ENCODE measurements at places on chromosomes 4 and X.

- DNase-seq: no peak
These were observed 995 bp upstream of the NFXL1 start for GRCh38 chr4:47915378-47915777.

DNA sequence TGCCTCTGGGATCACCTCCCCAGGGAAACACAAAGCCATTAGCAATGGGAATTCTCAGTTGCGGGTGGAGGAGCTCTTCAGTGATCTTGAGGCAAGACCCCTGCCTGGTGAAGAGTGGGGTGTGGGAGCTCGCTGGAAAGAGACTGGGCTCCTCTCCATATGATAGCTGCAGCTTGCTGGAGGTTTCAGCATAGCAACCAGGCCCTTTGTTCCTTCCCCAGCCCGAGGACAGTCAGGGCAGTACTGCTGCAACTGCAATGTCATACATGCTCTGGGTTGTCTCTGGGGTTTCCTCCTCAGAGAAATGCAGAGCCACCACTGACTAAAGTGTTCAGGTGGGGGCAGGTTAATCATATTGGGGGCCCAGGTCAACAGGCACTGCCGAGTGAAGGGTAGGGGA, 81.3 kb downstream of the ARHGAP24 start:
- no peak for DNase-seq

DNA sequence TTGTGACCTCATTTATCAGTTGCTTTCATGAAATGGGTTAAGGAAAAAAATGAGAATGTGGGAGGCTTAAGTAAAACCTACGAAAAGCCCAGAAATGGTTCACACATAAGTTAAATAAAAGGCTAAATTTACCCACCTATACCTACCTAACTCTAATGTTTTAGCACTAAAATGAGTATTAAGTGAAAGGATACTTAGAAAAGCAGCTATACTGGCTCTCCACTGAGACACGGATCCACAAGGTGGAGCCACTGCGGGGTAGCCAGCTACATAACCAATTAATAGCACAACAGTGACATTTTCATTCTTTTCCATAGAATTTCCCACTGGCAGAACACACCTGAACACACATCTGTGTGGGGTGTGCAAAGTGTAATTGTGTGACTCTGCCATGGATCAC, 101.9 kb downstream of the MAML3 start:
- DNase-seq: peak; percentile 58

DNA sequence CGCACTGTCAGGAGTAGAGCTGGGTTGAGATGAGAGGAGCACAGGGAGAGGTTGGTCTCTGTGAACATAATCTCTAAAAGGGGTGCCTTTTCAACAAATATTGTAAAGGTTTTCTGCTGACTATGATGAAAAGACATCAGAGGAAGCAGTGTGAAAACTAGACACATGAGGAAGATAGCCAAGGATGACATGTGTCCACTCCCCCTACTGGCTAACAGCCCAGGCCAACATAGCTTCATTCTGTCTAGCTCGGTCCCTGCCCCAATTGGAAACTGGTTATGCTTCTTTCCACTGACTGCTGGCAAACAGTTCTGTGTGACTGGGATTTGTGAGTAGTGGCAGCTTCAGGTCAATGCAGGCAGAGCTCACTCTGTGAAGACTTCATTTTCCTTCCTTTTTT, 115.4 kb upstream of the ESX1 start:
- DNase-seq: peak; percentile 18

DNA sequence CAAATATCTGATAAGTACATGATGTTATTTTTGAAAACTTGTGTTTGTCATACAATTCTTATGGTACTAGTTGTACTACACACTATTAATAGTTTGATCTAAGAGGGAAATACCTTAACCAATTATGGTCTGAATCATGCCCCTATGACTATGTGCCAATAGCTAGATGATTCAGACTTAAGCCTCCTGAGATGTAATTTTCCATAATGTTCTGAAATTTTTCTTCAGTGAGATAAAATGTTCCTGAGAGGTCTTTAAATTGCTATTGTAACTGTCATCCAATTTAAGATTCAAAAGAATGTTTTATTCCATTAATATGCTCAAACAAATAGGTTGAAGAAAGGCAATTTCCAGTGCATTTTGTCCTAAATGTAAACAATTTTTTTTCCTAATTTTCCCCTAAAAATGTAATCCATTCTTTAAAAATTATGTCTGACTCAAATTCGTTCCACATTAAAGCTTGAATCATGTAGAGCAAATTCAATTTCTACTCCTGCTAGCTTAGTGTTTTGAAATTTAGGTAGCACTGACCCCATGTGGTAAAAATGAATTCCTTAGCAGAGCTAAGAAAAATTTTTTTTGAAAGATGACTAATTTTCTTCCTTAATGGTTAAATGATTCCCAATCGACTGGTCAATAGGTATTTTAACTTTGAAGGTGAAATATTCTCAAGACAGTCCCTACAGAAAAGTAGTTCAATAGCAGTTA, 49.1 kb downstream of the APOOL start:
- peak; percentile 90 for DNase-seq

- DNase-seq: peak; percentile 73
These were observed 5.7 kb downstream of the TCEANC start for GRCh38 chrX:13658602-13659001.

DNA sequence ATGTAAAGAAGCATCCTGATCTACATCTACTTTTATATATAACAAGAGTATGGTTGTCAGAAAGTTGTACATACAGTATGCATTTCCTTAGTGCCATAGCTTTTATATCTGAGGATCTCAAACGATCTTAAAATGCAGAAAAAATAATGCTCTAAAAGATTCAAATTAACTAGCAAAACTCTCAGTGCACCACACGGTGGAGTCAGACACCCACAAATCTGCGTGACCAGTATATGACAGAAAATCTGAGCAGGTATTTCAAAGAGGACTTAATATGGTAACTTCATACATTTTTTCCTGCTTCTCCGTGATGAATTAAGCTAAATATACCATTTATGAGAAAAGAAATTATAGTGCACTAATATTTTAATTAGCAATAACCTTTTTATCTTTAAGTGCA, 803.0 kb downstream of the DMD start:
- peak; percentile 2 for DNase-seq

GRCh38 chrX:43850629-43851028, 31.6 kb downstream of the MAOB start:
- DNase-seq: no peak

GRCh38 chr4:83558059-83558653, 22.2 kb downstream of the GPAT3 start:
- no peak for DNase-seq

DNA sequence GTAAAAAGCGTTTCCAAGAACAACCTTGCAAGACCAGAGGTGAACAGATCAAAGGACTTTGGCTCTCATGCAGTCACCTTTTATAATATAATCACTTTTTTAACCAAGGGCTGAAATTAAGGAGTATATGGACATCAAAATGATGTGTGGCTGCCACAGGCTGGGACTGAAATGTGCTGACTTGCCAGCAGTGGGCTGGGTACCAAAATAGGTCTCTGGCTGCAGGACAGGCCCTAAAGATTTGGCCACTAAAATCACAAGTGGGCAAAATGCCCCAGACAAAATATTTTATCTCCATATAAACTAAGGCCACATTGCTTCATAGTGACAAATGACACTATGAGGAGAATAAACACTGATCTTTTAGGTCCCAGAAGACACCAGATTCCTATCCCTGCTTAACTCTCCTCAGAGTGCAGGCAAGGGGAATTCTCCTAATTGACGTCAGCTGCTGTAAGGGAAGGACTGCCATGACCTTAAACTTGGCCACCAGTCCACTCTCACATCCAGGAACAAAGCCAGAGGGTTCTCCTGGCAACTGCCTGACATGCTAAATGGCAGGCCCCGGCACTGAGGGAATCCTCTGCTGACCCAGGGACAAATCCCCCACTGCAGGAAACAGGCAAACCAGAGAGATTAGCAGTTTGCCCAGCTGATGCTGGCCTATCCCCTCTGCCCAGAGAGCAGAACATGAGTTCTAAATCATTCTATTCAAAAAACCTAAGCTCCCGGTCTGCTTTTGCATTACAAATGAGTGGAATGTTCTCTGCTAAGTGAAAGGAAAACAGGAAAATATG, 155.8 kb downstream of the PPP3CA start:
- peak; percentile 94 for DNase-seq

DNA sequence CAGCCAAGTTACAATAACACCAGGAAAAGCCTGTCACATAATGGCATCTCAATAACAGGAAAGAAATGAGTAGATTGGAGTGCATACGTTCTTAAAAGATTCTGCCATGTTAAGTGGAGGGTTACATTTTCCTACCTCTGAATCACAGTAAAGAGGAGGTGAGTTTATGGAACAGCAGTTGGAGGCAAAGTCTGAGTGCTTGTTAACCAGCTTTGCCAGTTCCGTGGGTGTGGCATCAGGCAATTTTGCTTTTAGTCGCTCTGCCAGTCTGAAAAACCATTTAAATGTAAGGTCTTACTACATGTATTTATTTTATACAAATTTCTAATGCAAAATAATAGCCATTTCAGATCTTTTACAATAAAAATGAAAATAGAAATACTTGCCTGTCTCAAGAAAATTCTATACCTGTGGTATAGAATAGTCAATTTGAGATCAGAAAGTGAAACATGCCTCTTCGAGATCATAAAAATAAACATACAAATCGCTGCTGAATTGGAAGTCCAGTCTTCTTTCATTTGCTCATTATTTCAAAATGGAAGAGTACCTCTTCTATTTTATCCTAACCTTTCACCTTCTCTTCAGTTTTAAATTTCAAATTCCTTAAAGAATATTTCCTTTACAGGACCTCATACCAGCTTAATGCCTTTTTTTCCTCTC, 31.4 kb downstream of the GC start:
- DNase-seq: no peak

- DNase-seq: peak; percentile 98
These were observed 71.7 kb downstream of the DDX60L start for GRCh38 chr4:168408620-168409019.

DNA sequence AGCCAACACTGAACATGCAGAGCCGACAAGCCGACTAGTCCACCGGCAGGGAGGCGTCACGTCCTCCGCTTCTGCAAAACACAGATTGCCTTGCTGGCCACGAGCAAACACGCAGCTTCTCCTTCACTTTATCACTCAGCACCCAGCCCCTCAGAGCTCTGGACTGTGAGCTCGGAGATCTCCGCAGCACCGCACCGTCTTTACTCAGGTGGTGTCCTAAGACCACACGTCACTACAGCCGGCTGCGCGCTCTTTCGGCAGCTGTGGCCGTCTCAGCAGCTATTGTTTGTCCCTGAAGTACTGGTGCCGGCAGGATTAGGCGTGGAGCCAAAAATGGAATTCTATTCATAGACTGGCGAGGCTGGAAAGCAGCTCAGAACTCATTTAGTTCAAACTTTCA, 72.0 kb downstream of the FAT1 start:
- DNase-seq: no peak

- no peak for DNase-seq
These were observed 175.6 kb downstream of the FBXO8 start for GRCh38 chr4:174107746-174108354.

DNA sequence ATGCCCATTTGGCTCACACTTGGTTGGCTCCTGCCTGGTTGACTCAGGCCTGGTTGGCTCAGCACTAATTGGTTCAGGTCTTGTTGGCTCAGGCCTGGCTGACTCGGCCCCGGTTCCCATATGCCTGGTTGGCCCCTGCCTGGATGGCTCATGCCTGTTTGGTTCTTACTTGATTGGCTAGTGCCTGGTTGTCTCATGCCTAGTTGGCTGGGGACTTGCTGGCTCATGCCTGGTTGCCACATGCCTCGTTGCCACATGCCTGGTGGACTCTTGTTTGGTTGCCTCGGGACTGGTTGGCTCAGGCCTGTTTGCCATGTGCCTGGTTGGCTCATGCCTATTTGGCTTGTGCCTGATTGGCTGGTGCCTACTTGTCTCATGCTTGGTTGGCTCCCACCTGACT, 103.7 kb downstream of the APOOL start:
- DNase-seq: peak; percentile 64

- DNase-seq: no peak
These were observed 1.6 kb downstream of the SNX25 start for GRCh38 chr4:185211035-185211434.

Measured in fibroblast of mammary gland (primary cell).